Activated CD8-positive, alpha-beta memory T cell treated with anti-CD3 and anti-CD28 coated beads for 1 hour (primary cell): ENCODE measurements at places on chromosomes 4 and X.

- DNase-seq, result no peak
These were observed 120.8 kb downstream of the SMIM20 start for GRCh38 chr4:26034849-26035248.

- no peak for DNase-seq
These were observed 49.6 kb downstream of the SMAD1 start for GRCh38 chr4:145531223-145531622.

GRCh38 chrX:50697691-50698090 lies 116.3 kb downstream of the SHROOM4 start:
- DNase-seq, result no peak

DNA sequence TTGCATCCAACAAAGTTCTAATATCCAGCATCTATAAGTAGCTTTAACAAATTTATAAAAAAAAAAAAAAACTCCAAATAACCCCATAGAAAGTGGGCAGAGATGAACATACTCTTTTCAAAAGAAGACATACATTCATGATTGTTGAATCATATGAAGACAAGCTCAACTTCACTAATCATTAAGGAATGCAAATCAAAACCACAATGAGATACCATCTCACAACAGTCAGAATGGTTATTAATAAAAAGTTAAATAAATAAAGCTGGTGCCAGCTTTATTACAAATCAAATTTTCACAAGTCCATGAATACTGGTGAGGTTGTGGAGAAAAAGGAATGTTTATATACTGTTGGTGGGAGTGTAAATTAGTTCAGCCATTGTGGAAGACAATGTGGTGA lies 592.0 kb downstream of the IQCM start:
- no peak for DNase-seq

DNA sequence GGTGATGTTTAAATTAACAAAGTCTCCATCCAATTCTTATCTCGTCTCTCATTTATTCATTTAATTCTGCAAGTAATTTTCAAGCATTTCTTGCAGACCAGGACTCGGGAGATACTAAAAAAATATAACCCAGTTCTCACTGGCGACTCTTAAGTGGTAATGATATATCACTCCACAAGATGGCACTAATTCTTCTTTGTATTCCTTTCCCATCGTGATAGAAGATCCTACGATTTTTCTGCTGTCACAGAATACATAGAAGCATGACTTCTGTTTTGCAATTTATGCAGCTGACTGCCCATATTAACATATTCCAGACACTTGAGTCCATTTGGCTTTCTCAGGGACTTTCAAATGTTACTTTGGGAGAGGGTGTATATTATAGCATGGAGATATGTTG lies 64.0 kb upstream of the FGF13 start:
- no peak for DNase-seq

DNA sequence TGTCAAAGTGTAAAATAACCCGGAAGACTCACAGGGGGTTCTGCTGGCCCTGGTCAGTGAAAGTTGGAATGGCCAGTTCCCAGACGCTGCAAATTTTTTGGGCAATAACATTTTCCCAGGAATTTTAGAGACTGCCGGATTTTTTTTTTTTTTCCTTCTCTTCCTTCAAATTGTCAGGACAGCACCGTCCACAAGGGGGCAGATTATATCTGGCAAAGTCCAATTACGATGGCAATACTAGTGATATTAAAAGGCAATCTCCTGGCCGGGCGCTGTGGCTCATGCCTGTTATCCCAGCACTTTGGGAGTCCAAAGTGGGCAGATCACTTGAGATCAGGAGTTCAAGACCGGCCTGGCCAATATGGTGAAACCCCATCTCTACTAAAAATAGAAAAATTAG lies 20.5 kb downstream of the SLC25A5 start:
- DNase-seq, result peak; percentile 8

DNA sequence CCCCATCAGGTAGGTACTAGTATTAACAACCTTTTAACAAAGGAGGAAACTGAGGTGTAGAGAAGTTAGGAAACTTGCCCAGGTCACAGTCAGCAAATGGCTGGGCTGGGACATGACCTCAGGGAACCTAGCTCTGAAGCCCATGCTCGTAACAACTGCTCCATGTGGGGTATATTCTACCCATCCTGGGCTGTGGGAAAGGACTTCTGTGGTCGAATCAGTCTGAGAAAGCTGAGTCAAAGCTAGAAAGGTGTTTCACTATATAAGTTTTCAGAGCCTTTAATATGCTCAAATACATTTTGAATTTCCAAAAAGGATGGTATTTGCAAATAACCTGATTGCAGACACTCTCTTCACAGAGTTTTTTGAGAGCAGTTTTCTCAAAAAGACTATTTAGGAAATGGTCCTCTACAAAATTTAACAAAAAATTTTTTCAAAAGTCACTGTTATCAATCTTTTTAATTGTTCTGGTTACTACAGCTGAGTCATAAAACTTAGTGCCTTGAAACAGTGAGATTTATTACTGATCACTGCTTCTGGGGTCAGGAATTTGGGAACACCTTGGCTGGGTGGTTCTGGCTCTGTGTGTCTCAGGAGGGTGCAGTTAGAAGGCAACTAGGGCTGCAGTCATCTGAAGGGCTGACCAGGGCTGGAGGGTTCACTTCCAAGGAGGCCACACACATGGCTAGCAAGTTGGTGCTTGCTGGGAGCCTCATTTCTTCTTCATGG lies 53.6 kb downstream of the NSG1 start:
- DNase-seq, result no peak

- no peak for DNase-seq
These were observed 54.8 kb downstream of the C4orf51 start for GRCh38 chr4:145734576-145735346.

DNA sequence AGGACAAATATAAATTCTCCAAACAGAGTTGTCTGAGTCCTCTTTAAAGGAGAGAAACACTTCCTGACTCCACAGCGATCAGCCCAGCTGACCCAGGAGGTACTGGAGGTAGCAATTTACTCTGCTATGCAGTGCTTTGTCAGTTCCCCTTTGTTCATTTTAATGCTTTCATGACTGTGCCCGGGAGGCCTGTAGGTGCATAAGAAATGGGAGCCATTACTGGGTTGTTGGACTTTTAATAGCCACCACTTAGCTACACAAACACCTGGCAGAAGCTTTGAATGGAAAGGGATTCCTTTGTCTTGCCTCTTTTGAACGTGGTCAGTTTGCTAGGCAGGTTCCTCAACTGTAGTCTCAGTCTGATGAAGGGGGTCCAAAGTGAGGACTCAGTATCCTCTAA lies 59.0 kb upstream of the AFF2 start:
- no peak for DNase-seq

GRCh38 chr4:20359692-20360091 lies 108.0 kb downstream of the SLIT2 start:
- DNase-seq, result no peak

- DNase-seq, result no peak
These were observed 890 bp downstream of the RASSF6 start for GRCh38 chr4:73619346-73619745.

DNA sequence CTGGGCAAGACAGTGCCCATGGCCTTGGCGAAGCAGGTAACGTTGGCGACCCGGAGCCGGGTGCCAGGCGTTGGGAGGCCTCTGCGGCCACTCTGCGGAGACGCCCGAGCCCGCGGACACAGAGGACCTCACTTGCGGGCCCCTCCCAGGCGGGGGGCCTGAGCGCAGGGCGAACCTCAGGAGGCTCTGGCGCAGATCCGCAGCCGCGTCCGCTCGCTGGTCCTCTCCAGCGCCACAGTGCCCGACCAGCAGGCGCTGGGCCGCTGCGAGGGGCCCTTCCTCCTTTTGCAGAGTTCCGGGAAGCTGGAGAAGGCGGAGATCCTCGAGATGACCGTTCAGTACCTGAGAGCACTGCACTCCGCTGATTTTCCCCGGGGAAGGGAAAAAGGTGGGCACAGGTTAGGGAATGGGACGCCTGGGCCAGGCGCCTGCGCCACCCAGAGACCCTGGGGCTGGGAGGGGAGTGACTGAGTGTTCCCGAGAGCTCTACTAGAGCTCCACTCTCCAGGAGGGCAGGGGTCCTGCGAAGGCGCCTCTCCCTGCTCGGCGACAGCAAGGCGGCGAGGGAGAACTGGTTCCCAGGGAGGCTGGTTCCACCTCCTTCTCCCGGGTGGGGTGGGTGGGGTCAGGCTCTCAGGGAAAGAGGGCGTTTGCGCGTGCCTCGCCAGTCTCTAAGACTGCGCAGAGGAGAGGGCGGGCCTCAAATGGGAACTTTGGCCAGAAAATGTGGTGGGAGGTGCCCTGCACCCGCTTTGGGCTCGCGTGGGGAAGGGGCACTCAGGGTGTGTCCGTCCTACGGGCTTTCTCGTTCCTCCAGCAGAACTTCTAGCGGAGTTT lies 1.4 kb downstream of the HELT start:
- no peak for DNase-seq

DNA sequence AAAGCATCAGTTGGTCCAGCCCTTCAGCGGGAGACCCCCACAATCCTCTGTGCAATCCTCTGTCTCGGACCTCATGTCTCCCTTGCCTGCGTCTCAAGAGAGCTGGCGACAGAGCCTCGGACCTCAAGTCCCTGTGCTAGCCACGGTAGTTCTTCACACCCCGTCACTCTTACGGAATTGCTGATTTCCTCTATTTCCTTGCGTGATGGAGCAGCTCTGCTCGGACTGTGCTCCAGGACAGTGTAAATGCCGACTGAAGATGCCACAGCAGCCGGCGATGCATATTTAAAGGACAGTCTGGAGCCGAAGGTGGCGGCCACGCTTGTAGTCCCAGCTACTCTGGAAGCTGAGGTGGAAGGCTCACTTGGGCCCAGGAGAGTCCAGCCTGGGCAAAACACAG lies 1.9 kb downstream of the GRK4 start:
- DNase-seq, result no peak

- DNase-seq, result no peak
These were observed 1047.7 kb upstream of the GRID2 start for GRCh38 chr4:91256043-91256442.

DNA sequence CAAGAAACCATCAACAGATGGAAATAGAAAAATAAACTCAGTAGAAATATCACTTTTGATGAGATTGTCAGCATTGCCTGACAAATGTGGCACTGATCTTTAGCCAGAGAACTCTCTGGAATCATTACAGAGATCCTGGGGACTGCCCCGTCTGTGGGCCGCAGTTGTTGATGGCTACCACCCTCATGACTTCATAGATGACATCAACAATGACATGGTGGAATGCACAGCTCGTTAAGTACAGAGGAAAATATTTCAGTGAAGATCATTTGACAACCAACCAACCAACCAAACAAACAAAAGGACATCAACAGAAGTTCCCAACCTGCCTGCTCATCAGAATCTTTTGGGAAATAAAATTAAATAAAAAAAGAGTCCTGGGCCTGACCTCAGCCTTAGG lies 132.6 kb downstream of the UCHL1 start:
- DNase-seq, result no peak
